ENCODE measurements at places on chromosomes 6 and 20.

DNA sequence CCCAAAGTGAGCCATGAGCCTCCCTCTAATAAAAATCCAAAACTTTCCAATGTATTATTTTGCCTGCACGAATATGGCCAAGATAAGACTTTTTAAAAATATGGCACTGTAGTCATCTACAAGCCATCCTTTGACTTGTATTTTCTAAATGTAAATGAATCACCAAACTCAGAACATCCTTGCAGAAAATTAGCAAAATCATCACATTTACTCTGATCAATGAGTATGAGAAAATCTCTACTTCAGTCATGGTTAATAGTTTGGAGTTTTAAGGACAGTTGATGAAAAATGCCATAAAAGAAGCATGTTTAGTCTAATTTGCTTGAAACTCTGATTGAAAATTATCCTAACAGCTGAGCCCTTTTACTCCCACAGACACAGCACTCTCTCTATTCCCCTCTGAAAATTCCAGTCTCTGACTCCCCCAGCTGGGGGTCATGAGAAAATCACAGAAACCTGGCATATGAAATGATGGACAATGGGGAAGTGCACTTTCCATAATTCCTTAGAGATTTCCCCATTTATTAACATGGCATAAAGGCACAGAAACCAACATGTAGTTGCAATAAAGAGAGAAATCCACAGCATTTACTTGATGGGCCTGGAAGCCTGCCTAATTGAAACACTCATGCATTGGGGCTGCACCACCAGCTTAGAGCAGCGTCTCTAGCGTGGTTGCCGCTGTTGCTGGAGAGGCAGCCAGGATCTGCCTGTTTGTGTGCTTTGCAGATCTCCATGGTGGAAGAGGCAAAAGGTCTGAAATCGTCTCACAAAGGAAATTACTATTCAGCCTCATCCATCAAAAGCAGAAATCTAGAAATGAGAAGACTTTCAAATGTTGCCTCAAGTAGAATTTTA lies 214.0 kb downstream of the WDR27 start:
- DNase-seq = no peak

DNA sequence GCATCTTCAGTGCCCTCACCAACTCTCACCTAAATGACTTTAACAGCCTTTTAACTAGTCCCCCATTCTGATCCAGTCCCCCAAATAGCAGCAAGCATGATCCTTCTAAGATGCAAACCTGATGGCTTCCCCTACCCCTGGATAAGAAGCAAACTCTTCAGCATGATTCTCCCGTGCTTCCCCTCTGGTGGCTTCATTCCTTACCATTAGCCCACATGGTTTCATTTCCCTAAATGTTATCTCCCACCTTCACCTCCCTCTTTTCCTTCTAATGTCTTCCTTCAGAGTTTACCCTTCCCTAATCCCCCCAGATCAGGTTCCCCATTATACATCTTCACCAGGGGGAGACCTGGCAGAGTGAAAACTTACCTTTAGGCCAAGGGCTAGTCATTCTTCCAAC lies 4.0 kb upstream of the RAB5IF start:
- no peak for DNase-seq

DNA sequence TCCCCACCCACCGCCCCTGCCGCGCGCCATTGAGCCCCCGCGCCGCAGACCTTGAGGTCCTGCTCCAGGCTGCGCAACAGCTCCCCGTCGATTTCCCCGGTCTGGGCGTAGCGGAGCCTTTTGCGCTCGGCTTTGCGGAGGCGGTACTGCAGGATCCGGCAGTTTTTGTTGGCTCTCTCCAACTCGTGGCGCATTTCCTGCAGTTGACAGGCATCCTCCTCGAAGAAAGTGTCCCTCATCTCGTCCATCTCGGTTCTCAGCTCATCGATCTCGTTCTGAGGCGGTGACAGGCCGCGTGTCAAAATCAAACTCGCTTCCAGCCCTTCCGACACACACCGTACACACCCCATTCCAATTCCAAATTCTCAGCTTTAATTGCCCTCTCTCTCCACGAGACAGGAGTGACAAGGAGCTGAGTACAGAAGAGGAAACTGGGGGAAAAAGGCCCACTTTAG lies 4.3 kb downstream of the MTCL3 start:
- peak; percentile 7 for DNase-seq

DNA sequence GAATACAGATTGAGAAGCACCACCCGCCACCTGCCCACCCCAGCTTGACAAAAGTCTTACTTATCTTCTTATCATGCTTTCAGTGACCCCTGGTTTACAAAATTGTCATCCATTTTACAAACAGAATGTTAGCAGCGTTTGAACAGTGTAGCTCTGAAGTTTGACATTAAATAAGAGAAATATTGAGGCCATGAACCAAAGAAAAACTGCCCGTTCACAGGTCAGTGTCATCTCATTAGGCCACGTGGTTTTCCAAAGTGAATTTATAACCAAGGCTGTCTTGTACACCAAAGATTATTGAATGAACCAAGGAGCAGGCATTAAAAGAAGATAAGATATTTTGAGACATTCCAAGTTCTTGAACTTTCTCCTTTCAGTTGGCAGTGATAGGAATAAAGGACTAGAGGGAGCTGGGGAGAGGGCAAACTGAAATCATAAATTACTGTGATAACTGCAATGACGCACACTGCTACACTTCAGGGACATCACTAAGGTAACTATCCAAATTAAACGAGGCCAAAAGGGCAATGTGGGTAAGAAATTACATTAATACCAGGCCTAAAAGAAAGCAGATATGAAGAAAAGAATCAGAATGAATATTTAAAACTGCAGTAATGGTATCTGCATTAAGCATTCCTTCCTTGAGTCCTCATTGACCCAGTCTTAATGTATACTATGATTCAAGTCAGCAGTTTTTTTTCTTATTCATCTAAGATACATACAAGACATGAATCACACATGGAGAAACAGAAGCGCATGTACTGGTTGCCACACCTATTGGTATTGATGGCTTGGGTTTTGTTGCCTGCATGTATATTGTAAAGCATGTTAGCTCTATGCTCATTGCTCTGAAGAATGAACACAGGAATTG lies 159.8 kb upstream of the ARG1 start:
- no peak for DNase-seq

- DNase-seq = no peak
Observed at GRCh38 chr6:107342144-107342543, 117.2 kb downstream of the PDSS2 start.

- no peak for DNase-seq
Observed at GRCh38 chr6:150692604-150693003, 92.9 kb downstream of the PLEKHG1 start.

GRCh38 chr6:43478008-43478372 lies 620 bp downstream of the TJAP1 start:
- no peak for DNase-seq

All from substantia nigra (tissue), 51 donors.